ENCODE measurements at places on chromosomes 2 and 18. TPM values are rescaled to one million over a fixed set of nuclear protein-coding genes. Genes with fewer than 3 reads are reported as not detected.

DNA sequence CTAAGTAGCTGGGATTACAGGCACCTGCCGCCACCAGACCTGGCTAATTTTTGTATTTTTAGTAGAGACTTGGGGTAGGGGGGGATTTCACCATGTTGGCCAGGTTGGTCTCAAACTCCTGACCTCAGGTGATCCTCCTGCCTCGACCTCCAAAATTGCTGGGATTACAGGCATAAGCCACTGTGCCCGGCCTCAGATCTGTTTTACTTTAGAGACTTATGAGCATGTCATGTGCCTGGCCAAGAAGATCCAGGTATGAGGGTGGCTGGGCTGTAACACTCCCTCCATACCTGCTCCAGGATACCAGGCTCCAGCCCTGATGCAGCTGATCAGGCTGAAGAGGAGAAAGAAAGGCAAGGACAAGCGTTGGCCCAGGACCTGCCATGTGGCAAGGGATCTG is 125.0 kb downstream of the LPIN1 start:
- peaks cover 2% of the 10 kb centered on the region for H3K27me3 ChIP-seq
- H3K27ac ChIP-seq = no peak overlapping the region
- DNase-seq = no peak
- H3K4me1 ChIP-seq = no peaks in the 10 kb centered on the region

- H3K4me3 ChIP-seq = no peak overlapping the region
- no peak overlapping the region for H3K27ac ChIP-seq
- DNase-seq = no peak
- no peaks in the 10 kb centered on the region for H3K27me3 ChIP-seq
- peaks cover 10% of the 10 kb centered on the region for H3K4me1 ChIP-seq
Measured at GRCh38 chr2:85702172-85702571, 8.0 kb downstream of the GNLY start.

DNA sequence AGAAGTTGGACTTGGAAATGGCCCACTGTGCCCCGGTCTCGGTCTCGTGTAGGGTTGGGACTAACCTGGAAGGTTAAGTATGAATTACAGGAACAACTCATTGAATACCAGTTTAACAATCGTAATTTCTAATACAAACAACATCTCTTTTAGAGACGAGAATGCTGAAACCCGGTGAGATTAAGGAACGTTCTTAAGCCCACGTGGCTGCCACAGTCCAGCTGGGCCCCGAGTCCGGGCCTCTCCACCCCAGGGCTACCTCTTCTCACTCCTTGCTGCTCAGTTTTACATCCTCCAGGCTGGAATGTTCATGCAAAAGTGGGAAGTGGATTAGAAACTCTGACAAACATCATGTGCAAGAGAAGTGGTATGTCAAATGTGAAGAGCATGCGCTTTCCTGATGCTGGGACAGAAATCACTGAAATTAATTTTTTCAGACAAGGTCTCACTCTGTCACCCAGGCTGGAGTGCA is 29.4 kb downstream of the NGEF start:
- H3K27me3 ChIP-seq = peaks cover 10% of the 10 kb centered on the region
- DNase-seq = no peak
- H3K4me1 ChIP-seq = peaks cover 4% of the 10 kb centered on the region
- H3K27ac ChIP-seq = no peak overlapping the region

DNA sequence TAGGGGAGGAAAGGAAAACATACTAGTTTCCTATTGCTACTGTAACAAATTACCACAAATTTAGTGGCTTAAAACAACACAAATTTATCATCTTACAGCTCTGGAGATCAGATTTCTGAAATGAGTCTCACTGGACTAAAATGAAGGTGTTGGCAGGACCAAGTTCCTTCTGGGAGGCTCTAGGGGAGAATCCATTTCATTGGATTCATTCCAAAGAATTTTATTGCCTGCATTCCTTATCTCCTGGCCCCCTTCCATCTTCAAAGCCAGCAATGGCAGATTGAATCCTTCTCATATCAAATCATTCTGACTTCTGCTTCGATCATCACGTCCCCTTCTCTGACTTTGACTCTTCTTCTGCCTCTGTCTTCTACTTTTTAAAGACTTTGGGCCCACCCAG is 250.9 kb downstream of the IRS1 start:
- no peaks in the 10 kb centered on the region for H3K36me3 ChIP-seq
- no peak overlapping the region for H3K4me3 ChIP-seq
- no peak overlapping the region for H3K27ac ChIP-seq

GRCh38 chr2:206422493-206422892 is 20.8 kb upstream of the ADAM23 start:
- no peaks in the 10 kb centered on the region for H3K4me1 ChIP-seq
- DNase-seq = no peak
- no peaks in the 10 kb centered on the region for H3K27me3 ChIP-seq
- H3K27ac ChIP-seq = no peak overlapping the region

DNA sequence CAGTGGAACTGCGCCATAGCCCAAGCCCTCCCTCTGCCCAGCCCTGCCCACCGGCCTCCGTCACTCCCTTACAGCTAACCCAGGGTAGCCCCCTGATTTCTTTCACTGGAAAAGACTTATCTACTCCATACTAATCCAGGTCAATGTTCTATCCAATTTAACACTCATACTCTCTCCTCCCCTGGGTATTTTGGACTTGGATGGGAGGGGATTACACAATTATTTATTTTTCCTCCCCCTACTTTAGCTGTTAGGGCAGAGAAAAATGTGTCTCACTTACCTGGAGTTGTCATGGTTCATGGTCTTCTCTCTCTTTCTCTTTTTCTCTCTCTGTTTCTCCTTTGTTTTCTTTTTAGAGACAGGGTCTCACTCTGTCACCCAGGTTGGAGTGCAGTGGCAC is 100.6 kb upstream of the ST8SIA3 start:
- H3K36me3 ChIP-seq = no peaks in the 10 kb centered on the region
- H3K4me3 ChIP-seq = no peak overlapping the region
- H3K27me3 ChIP-seq = no peaks in the 10 kb centered on the region
- no peak overlapping the region for H3K27ac ChIP-seq

DNA sequence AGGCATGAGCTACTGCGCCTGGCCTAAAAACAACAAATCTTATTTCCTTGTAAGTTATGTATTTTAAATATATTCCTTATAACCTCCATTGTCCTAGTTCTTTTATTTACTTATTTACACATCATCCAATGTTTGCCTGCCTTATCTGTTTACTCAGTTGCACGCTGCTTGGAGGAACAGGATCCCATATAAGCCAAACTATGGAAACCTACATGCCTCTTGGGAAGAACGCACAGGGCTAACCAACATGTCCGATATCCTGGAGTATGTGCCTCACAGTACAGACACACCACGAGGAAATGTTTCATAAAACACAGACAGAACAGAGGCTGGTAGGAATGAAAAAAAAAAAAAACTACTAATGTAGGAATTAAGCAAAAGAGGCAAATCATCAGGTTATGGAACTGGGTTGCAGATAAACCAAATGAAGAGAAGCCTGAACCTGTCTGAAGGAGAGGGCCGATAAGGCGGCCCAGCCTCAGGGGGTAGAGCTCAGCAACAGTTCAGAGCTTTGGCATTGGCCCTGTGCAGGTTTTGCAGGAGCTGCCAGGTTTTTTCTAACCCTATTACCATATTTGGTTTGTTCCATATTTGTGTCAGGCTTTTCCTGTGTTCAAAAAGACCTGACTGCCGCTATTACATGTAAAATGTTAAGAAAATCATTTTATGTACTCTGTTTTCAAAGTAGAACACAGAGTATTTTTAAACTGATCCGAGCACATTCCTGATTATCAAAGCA is 19.9 kb upstream of the SP3 start:
- H3K27me3 ChIP-seq = no peaks in the 10 kb centered on the region
- H3K36me3 ChIP-seq = no peaks in the 10 kb centered on the region
- H3K4me3 ChIP-seq = no peak overlapping the region
- peaks cover 33% of the 10 kb centered on the region for H3K4me1 ChIP-seq
- DNase-seq = no peak
- peak overlapping the region; percentile 30 for H3K27ac ChIP-seq

GRCh38 chr2:174436351-174436750 is 40.8 kb downstream of the SCRN3 start:
- no peak for DNase-seq
- no peaks in the 10 kb centered on the region for H3K4me1 ChIP-seq
- no peak overlapping the region for H3K4me3 ChIP-seq

DNA sequence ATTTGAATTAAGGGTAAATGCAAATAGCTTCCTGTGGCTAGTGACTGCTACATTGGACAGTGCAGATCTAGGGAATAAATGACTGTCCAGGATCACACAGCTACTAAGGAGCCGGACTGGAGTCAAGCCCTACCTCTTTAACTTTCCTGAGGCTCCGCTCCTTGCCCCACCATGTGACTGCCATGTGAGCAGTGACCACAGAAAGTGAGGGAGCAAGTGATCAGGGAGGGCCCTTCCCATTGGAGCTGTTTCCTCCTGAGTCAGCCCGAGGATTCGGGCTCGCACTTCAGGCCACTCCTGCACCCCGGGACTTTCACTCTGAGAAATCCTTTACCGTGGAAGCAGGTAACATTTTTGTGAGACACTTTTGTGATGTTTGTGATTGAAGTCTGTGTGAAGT is 198.0 kb downstream of the ANKRD30B start:
- no peaks in the 10 kb centered on the region for H3K27me3 ChIP-seq
- H3K36me3 ChIP-seq = no peaks in the 10 kb centered on the region
- H3K4me1 ChIP-seq = no peaks in the 10 kb centered on the region
- no peak overlapping the region for H3K4me3 ChIP-seq
- DNase-seq = no peak

DNA sequence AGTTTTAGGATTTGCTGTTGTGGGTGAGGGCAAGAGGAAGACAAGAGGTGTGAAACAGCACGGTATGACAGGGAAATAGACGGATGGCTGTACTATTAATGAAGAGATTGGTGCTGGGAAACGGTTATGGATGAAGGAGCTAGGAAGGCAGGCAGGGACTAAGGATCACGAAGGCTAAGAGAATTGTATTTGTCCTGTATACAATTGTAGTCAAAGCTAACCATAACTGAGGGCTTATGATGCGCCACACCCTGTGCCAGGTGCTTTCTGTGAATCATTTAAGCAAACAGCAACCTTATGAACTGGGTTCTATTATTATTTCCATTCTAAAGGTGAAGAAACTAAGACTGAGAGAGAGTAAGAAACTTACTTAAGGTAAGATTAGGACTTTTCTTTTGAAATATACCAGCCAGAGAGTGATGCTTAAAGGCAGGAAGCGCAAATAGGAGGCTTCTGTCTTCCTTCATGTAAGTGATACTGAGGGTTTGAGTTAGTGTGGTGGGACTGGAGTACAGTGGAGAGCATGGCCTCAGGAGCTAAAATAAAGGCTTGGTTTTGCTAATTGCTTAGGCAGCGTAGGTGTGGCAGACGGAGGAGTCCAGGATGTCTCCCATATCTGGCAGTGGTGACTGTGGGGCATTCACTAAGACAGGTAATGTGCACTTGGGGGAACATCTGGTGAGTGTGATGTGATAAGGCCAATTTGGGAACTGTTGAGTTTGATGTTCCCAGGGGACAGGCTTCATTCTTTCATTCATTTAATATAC is 85.8 kb downstream of the PLEKHM3 start:
- no peak overlapping the region for H3K27ac ChIP-seq
- no peaks in the 10 kb centered on the region for H3K36me3 ChIP-seq
- H3K4me3 ChIP-seq = no peak overlapping the region
- H3K27me3 ChIP-seq = no peaks in the 10 kb centered on the region

- no peak overlapping the region for H3K27ac ChIP-seq
- H3K27me3 ChIP-seq = no peaks in the 10 kb centered on the region
- no peak overlapping the region for H3K4me3 ChIP-seq
- no peak for DNase-seq
Measured at GRCh38 chr2:220241423-220241822, 614.0 kb downstream of the SLC4A3 start.

DNA sequence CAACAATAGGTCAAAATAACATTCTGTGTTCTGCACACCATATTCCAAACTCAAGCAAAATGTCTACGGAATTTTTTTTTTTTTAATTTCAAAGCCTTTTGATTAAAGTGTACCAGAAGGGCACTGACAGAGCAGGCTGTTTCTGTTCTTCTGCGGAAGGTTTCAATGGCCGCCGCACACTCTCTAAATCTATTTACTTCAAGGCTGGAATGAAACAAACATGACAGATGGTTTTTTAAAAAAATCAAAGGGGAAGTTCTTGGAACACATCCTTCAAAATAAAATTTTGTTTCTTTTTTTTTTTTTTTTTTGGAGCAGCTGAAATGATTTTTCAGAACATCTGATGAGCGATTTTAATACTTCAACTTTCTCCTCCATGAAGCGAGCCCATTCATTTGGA is 259.1 kb downstream of the TXNL1 start:
- no peak overlapping the region for H3K27ac ChIP-seq
- no peaks in the 10 kb centered on the region for H3K36me3 ChIP-seq
- no peak overlapping the region for H3K4me3 ChIP-seq
- no peaks in the 10 kb centered on the region for H3K27me3 ChIP-seq
- peaks cover 5% of the 10 kb centered on the region for H3K4me1 ChIP-seq
- DNase-seq = no peak

DNA sequence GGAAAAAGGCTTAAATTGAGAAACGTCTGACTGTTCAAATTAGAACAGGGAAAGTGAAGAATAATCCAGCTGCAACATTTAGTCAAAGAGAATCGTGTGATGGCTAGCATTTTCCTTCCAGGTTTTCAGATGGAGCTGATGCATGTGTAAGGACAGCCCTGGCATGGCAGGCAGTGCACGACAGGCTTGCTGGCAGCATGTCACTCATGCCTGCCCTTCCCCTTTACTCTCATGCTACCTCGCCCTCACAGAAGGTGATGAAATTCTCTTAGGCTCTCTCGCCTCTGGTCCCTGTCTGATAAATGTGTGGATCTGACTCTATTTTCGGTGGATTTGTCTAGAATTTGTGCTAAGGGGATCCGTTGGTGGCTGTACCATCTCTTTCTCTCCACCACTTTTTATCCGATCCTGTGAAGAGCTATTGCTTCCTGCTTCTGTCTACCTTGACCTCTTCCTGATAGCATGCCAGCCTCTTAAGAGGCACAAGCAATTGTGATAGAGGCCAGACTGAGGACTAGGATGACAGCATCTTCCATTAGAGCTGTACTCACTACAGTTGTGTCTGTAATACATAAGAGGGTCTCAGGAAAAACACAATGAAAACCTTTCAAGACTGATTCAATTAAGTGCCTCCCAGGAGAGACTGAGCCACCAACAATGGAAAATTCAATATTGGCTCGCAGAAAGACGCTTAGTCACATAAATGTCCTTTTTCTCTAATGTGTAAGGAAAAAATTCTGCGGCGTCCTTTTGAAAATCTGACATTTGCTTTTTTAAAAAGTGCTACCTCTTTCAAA is 65.6 kb upstream of the NOSTRIN start:
- H3K36me3 ChIP-seq = no peaks in the 10 kb centered on the region
- H3K27me3 ChIP-seq = no peaks in the 10 kb centered on the region
- DNase-seq = no peak
- no peak overlapping the region for H3K27ac ChIP-seq

GRCh38 chr18:9856092-9856491 is 29.7 kb upstream of the TXNDC2 start:
- H3K4me3 ChIP-seq = no peak overlapping the region
- H3K27ac ChIP-seq = no peak overlapping the region
- no peaks in the 10 kb centered on the region for H3K27me3 ChIP-seq
- no peaks in the 10 kb centered on the region for H3K36me3 ChIP-seq

Gene DLX1
- total RNA-seq = 0.09 TPM

Gene ASB3
- 20.2 TPM for total RNA-seq

Gene MCEE
- 32.8 TPM for total RNA-seq

Gene KCTD1
- 7.2 TPM for total RNA-seq

Gene SOX11
- 13.2 TPM for total RNA-seq

Gene KCNK3
- total RNA-seq = 1.1 TPM

Gene NTSR2
- total RNA-seq = not detected

Gene ASNSD1
- total RNA-seq = 49.7 TPM
